Fibroblast of skin of right quadriceps (primary cell): ENCODE measurements at places on chromosomes 5 and 9.
A peak's percentile ranks its signal among the peaks of the same experiment; 100 is the strongest.

DNA sequence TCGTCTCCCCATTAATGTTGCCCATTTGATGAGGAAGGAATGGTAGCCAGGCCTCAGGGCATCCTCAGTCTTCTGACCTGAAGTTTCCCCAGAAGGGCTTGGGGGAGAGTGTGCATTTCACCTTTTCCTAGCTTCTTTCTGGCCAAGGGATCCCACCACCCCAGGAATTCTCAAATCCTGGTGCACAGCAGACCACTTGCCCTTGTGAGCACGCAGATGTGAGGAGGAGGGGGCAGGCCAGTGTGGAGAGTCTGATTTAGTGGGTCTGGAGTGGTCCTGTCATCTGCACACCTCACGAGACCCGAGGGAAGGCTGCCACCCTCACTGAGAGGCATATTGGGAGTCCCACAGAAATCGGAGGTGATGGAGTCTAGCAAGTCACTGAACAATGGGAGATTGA is 64.3 kb downstream of the CXXC5 start:
- DNase-seq = no peak

DNA sequence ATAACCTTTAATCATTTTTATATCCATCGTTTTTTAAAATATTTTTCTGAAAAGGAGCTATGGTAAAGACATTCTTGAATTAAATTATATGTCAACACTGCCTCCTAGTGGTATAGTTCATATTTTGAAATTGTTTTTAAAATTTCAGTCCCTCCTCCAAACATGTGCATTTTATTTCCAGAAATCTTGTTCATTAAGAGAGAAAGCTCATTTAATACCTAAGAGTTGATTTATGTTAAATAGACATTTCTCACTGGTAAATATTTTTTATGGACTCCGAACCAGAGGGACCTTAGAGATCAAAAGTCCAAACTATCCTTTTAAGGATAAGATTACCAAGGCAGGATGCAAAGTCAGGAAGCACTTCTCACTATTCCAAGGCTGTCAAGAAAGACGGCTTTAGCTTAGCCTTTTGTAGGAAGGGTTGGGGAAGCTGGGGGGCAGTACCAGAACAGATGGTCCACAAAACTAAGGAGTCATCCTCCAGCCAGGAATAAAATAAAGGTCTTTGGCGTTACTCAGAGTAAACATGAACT is 21.6 kb downstream of the BHMT start:
- peak; percentile 41 for DNase-seq

GRCh38 chr9:134324359-134325095 is 1.7 kb upstream of the RXRA start:
- DNase-seq = peak; percentile 72

- no peak for DNase-seq
These were observed 513 bp downstream of the FAM193B start for GRCh38 chr5:177553671-177554429.

- peak; percentile 46 for DNase-seq
These were observed 14.5 kb downstream of the ZSWIM6 start for GRCh38 chr5:61346511-61346910.

- DNase-seq = no peak
These were observed 98.5 kb upstream of the LHFPL2 start for GRCh38 chr5:78747055-78747454.

GRCh38 chr5:152676196-152676595 is 271.1 kb upstream of the NMUR2 start:
- no peak for DNase-seq

DNA sequence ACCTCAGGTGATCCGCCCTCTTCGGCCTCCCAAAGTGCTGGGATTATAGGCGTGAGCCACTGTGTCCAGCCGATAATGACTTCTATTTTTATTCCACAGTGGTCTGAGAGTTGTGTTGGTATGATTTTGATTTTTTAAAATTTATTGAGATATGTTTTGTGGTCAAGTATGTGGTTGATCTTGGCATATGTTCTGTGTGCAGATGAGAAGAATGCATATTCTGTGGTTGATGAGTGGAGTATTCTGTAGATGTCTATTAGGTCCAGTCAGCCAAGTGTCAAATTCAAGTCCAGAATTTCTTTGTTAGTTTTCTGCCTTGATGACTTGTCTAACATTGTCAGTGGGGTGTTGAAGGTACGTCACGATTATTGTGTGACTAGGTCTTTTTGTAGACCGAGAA is 338.2 kb upstream of the TARS1 start:
- peak; percentile 36 for DNase-seq

DNA sequence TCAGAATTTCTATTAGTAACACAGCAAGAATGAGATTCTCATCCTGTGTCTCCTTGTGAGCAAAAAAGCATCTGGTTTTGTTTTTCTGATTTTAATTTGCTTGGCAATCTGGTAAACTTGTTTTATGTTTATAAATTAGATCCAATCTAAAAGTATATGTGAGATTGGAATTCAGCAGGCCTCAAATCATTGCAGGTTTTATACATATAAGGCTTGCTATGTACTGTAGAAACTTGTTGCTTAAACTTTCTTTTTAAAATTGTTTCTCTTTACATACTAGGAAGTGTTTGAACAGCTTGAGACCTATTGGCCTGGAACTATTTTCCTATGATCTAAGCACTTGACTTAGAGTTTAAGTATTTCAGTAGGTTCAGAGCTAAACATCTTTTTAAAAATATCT is 1037.8 kb downstream of the NR2F1-AS1 start:
- peak; percentile 62 for DNase-seq

GRCh38 chr9:77725046-77725694 is 77.0 kb upstream of the GNA14 start:
- no peak for DNase-seq

DNA sequence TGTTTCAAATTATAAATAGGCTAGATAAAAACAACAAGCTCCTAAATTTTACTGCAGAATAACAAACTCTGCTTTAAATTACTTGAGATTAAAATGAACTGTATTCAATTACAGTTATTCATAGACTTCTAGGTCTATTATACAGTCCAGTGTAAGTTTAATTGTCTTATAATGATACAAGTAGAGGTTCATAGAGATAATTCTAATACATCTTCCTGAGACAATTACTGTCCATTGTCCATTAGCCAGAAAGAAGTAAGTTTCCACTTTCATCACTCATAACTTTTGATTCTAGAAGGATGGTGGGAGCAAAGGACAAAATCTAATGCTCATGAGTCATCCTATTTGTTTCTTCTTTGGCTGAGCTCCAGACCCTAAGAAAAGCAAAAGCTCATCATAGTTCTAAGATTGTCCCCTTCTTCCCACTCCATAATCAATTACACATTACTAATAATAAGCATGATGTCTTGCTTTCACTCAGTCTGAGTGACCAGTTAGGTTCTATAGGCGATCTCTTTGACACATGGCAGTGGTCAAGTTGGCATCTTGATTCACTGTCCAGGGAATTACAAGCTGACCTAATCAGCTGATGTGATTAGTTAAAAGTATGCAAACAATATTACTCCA is 502.5 kb upstream of the IZUMO3 start:
- no peak for DNase-seq

DNA sequence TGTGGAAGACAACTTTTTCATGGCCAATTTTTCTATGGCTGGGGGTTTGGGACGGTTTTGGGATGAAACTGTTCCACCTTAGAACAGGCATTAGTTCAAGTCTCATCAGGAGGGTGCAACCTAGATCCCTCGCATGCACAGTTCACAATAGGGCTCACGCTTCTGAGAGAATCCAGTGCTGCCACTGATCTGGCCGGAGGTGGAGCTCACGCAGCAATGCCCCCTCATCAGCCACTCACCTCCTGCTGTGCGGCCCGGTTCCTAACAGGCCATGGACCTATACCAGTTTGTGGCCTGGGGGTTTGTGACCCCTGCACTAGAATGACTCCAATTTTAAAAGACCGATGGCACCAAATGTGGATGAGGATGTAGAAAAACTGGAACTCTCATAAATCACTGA is 127.2 kb upstream of the IER5L start:
- DNase-seq = no peak

GRCh38 chr5:65072850-65073249 is 304.1 kb downstream of the CWC27 start:
- DNase-seq = no peak

DNA sequence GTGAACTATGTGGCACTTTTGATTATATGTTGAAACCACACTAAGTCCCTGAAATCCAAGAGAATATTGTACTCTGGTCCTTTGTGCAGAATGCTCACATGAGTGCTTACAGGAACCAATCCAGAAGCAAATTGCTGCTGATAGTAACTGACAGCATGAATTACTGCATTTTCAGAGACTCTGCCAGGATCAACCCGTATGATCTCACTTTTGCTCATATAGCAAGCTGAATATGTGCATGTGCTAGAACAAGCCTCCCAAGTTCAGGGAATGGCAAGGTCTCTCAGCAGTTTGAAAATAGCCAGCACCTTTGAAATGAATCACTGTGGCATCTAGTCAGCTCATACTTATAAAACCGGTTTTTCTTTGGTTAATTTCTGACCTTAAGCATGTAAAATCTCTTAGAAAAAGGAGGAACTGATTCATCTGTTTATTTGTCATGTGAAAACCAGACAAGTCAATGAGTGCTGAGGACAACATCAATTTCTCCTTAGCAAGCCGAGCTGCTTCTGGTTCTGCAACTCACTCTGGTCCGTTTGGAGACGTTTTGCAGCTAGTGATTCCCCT is 215.7 kb upstream of the ELL2 start:
- DNase-seq = peak; percentile 90

DNA sequence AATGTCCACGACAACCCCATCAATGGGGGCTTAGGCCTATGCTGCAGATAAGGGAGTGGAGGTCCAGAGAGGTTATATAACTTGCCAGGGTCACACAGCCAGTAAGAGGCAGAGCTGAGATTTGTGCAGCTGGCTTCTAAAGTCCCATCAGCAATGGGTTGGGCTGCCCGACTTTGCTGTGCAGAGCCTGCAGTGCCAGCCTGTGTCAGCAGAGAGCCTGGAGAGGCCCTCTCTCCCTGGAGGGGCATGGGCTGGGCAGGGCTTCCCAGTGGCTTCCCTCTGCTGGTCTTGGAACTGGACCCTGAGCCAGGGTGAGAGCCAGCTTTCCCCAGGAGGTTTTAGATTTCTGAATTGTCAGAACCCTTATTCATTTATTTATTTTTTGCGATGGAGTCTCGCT is 77.2 kb upstream of the RAPGEF1 start:
- no peak for DNase-seq

DNA sequence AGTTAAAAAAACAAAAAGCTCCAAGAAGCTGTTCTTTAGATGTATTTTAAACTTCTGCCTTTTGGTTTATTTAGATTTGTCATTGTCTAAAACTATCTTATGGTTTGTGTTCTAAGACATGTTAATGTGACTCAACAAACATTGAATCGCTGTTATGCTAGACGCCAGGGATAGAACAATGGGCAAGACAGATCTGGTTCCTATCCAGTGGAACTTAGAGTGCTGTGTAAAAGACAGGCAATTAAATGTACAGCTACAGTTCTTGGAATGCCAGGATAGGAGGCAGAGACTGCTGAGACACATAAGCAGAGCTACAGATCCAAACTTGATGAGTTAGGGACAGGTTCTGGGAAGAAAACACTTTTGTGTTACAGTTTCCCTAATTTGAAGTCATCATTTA is 22.4 kb downstream of the LYRM7 start:
- DNase-seq = peak; percentile 9

DNA sequence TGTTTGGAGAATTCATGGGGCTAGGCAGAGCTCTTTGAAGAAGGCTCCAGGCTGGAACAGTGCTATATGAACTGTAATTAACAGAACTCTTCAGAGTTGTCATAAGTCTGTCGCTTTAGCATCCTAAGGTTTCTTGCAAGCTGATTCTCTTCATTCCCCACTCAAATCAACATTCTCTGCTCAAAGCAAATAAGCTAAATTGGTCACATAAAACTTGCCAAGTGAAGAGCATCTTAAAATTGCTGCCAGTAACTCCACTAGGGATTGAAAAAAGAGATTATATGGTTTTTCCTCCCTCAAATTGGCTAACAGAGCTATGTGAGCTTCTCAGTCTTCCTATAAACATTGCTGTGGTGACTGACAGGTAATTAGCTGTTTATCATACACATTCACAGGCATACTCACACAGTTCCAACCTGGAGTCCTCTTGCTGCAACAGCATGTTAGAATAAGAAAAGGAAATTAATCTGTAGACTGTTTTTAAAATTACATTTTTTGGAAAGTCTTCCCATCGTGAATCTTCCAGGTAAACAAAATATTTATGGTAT is 298.5 kb upstream of the ATP10B start:
- DNase-seq = no peak

DNA sequence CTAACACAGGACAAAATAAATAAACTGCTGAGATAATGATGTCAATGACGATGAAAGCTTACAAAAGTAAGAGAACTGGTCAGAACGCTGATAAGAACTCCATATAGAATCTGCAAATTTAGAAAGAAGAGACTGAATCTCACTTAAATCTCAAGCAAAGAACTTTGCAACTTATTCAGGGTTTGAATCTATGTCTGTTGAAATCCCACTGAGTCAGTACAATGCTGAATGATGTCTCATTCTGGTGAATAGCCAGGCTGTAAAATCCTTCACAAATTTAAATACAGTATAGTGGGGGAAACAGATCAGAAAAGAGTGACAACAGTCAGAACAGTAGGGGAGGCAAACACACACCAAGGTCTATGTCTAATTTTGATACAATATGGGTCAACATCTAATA is 38.9 kb upstream of the NR3C1 start:
- peak; percentile 56 for DNase-seq

GRCh38 chr9:80843028-80843427 is 846.3 kb downstream of the TLE1 start:
- DNase-seq = no peak

DNA sequence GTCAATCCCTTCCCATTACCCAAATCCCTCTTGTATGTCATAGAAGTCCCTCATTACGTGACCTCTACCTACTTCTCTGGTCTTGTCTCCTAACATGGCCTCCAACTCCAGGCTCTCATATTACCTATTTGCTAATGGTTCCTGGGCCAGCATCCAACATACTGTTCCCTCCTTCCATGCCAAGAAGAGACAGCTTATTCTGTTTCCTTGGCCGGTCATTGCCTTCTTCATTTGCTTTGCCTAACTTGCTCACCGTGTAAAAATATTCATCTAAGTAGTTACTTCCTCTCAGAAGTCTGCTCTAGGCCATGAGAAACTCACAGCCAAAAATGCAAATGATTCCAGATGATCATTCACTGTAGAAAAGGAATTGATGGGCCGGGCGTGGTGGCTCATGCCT is 8.9 kb upstream of the IL6ST start:
- no peak for DNase-seq

DNA sequence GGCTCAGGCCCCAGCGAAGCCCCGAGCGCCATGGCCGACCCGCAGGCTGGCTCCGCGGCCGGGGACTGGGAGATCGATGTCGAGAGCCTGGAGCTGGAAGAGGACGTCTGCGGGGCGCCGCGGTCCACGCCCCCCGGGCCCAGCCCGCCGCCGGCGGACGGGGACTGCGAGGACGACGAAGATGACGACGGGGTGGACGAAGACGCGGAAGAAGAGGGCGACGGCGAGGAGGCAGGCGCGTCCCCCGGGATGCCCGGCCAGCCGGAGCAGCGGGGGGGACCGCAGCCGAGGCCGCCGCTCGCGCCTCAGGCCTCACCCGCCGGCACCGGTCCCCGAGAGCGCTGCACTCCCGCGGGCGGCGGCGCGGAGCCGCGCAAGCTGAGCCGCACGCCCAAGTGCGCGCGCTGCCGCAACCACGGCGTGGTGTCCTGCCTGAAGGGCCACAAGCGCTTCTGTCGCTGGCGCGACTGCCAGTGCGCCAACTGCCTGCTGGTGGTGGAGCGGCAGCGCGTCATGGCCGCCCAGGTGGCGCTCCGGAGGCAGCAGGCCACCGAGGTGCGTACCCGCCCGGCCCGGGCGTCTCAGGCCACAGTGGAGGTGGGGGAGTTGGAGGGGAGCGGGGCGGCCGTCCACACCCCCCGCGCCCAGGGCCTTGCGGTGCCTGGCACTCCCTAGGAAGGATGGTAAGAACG is 1.6 kb downstream of the DMRT2 start:
- DNase-seq = peak; percentile 20
